ENCODE measurements at places on chromosomes 7 and 10.

- DNase-seq: no peak
These were observed 82.6 kb downstream of the JMJD1C start for GRCh38 chr10:63383141-63383540.

- peak; percentile 66 for DNase-seq
These were observed 51.2 kb downstream of the INSYN2A start for GRCh38 chr10:127145173-127145572.

- DNase-seq: no peak
These were observed 36.7 kb downstream of the RAB19 start for GRCh38 chr7:140440593-140440992.

- DNase-seq: no peak
These were observed 117.8 kb downstream of the TMEM26 start for GRCh38 chr10:61335359-61335758.

DNA sequence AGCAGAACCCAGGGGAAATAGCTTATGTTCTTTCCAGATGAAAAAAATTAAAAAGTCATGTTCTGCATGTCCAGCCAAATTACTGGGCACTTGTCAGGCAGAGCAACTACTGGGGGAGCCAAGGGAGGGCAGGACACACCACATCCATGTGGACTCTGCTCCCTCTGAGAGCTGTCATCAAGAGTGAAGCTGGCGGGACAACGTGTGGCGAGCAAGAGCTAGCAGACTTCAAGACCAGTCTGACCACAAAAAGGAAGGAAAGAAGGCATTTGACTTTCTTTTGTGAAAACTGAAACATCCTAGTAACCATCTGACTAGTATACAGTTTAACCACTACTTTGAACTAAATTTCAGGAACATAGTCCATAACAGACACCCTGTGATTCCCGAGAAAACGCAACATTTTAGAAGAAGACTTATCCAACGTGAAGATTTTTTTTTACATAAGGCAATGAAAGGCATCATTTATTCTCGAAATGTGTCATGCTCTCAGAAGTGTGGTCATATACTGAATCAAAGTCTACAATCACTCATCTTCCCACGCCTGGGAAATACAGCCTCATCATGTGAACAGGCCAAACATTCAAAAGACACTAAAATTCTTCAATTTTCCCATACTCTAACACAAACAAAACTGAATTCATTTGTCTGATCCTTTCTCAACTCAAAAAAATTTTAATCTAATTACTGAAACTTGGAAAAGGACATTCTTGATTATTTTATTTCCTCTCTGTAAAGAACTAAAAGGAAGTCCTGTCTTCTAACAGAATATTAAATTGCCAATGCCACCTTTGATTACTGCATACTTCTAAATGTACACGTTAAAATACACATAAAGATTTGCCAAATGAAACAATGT lies 15.5 kb downstream of the CYTH3 start:
- DNase-seq: peak; percentile 91

GRCh38 chr7:66682350-66683093 lies 53.8 kb downstream of the KCTD7 start:
- peak; percentile 81 for DNase-seq

GRCh38 chr10:104340111-104340526 lies 1.9 kb upstream of the ITPRIP start:
- no peak for DNase-seq

DNA sequence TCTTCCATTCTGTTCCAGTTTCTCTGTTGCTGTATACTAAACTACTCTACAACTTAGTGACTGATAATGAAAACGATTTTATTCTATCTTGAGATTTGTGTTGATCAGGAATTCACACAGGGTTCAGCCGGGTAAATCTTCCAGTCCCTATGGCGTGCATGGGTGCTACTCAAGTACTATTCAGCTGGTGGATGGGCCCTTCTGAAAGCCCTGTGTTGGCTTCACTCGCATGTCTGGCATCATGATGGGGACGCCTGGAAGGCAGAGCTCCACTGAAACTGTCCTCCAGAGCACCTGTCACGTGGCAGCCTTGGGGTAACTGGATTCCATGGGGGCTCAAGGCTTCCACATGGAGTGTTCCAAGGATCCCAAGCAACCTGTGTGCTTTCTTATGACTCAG lies 86.0 kb upstream of the ZMIZ1 start:
- DNase-seq: no peak

DNA sequence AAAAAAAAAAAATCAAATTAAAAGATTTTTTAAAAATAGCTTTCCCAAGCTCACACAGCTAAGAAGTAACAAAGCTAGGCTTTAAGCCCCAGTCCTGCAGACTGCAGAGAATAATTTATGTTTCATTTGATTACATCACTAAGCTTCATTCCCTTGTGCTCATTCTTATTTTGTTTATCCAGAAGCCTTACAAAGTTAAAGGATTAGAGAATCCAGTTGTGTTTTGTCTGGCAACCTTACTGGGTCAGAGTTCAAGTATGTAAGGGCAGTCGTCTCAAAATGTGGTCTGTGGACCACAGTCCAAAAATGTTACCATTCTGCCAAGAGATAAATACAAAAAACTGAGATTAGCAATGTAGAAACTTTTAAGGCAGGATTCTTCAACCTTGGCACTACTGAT lies 32.1 kb upstream of the EZH2 start:
- no peak for DNase-seq

- DNase-seq: no peak
These were observed at the start of gene HOXA2 for GRCh38 chr7:27102581-27103442. Gene HOXA2, minus strand, starts transcription at chr7:27102683. Its CDS starts 183 bp downstream, at chr7:27102500.

DNA sequence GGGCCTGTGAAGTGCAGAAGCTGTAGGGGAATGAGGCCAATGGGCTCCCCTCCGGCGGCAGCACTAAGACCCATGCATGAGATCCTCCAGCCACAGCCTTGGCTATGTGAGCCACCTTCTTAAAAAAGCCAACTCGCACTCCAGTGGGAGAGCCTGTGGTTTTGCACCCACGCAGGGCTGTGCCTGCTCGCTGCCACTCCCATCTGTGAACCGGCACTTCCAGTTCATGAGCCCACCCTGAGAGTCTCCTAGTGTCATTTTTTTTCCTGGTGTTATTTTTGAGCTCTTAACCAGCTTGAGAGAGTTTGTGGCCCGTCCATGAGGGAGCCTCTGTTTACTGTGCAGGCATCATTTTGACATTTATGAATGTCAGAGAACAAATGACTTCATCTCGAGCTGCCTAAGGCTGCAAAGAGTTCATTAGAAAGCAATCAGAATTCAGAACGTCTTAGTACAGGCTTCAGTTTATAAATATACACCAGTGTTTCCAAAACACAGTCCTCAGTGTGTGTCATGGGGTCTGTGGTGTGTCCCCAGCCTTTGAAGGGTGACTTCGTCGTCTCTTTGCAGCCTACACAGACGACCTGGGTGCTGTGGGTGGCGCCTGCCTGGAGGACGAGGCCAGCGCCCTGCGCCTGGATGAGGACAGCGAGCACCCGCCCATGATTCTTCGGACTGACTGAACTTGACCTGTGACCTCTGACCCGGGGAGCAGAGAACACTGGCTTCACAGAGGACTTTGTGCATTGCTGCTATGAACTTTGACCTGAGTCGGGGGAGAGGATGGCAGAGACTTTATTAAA lies 40.4 kb downstream of the WIPI2 start:
- DNase-seq: peak; percentile 41

DNA sequence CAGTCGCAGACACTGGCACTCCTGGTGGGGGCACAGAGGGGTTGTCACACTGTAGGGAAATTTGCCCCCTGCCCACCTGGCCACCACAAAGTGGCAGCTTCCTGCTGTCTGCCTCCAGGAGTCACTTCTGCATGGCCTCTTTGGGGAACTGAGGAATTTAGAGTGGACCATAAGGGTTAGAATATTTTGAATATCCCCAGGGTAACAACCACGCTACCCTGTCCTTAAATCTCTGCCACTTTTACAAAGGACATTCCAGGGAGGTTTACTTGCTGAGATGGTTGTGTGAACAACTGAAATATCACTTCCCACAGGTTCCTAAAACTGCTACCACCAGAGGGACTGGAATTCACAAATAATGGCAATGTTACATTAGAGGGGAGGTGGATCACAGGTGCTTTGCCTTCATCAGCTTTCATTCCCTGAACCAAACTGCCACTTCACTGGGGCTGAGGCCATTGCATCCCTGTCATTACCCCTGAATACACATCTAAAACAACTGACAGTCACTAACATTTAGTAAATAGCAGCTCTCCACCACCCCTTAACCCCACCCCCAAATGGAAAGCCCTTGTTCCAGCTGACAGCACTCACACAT lies 88.1 kb upstream of the IFRD1 start:
- no peak for DNase-seq

DNA sequence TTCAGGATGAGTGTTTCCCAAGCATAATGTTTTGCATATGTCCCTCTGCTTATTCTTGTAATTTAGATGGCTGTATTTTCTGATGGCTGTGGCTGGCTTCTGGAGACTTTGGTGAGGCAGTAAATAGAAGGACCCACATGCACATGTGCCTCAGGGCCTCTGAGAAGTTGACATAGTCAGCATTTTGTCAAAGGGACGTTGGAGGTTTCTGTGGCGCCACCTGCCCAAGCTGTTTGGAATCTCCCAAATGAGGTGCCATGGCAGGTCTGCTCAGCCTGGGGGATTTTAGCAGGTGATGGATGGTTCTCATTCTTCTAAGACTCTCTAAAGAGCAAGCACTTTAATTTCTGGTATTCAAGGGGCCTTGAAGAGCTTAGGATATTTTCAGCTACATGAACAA lies 29.8 kb downstream of the C10orf120 start:
- DNase-seq: no peak

DNA sequence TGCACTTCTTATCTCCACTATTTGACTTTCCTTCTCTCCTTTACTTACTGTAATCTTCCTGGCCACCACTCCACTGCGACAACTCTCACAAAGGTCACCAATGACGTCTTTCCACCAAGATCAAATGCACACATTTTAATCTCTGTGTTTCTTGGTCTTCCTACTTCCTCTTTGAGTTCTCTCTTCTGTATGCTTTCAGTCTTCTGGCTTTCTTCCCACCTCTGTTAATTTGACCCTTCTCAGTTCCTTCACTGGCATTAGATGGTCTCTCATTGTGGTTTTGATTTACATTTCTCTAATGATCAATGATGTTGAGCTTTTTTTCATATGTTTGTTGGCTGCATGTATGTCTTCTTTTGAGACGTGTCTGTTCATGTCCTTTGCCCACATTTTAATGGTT lies 31.9 kb downstream of the FAM107B start:
- peak; percentile 74 for DNase-seq

GRCh38 chr10:132643709-132644526 lies 106.3 kb downstream of the INPP5A start:
- no peak for DNase-seq

GRCh38 chr7:18461785-18462467 lies 33.6 kb upstream of the HDAC9 start:
- no peak for DNase-seq

All from suppressor macrophage treated with lipopolysaccharide for 4 hours (primary cell).